Ovary (tissue), 10 donors: ENCODE measurements at places on chromosomes 5 and 9. TPM values are rescaled to one million over a fixed set of nuclear protein-coding genes. Genes with fewer than 3 reads are reported as not detected.

Gene PCA3
- not detected for total RNA-seq

Gene RGS7BP
- 4.3 TPM for total RNA-seq

Gene ABLIM3
- 6.8 TPM for total RNA-seq

Gene DAB2IP
- total RNA-seq, result 83.6 TPM

Gene ZNF454
- 7.4 TPM for total RNA-seq

Gene FOXD4
- total RNA-seq, result 0.23 TPM

Gene PCDHB10
- 3.1 TPM for total RNA-seq

Gene PCDHB7
- 4.0 TPM for total RNA-seq
